CD4-positive, alpha-beta T cell treated with Interleukin-17A for 4 hours (primary cell): ENCODE measurements at places on chromosomes 16 and 17.

- DNase-seq: no peak
These were observed 25.8 kb upstream of the SRSF1 start for GRCh38 chr17:58032691-58033415.

- no peak for DNase-seq
These were observed 143.3 kb upstream of the ANKFN1 start for GRCh38 chr17:56009795-56010651.

- no peak for DNase-seq
These were observed 4.3 kb upstream of the SYNGR2 start for GRCh38 chr17:78163881-78164747.

DNA sequence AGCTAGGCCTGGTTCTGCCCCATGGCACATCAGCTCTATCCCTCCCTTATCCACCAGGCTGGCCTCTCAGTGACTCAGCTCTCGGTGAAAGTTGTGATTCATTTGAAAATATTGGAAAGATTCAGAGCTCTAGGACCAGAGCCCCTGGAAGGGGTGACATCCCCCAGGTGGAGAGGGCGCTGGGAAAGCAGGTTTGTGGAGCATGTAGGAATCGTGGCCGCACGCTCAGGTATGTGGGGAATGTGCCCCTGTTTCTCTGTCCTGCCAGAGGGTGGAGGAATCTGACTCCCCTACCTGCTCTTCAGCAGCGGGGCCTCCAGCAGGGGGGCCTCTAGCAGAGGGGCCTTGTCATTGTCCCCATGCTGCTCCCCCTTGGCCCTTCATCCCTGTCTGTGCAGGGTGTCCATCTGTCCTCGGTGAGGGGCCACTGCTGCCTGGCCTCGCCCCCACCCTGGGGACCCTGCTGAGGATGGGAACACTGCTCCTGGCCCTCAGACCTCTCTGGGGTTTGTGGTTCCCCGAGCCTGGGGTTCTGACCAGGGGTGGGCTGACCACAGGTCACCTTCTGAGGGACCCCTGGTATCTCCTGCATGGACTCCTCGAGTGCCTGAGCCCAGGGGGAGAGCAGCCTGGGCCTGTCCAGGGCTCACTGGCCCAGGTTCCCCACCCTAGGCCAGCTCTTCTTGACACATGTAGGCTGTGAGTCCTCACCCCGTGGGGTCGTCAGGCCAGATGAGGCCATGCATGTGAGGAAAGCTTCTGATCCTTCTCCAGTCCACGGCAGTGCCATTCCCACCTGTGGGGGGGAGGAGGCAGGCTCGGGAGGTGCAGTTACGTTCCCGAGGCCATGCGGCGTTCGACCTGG is 47.5 kb downstream of the NT5M start:
- DNase-seq: no peak

- no peak for DNase-seq
These were observed 754.6 kb upstream of the EEF2KMT start for GRCh38 chr16:5852151-5852550.

- no peak for DNase-seq
These were observed 2252.5 kb downstream of the TP53TG3F start for GRCh38 chr16:35711958-35712357.

DNA sequence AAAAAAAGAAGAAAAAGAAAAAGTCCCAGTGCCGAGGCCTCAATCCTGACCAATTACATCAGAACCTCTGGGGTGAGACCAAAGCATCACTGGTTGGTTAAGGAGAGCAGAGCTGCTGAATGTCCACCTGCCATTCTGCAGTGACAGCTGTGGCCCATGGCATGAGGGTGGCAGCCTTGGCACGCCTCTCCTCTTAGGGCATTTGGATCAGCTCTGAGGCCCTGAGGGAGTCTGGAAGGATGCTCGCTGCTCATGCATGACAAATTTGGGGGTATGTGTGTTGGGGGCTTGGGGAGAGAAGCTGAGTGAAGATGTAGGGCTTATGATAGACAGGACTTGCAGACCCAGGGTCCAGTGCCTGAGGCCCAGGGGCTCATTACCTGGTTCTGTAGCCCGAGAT is 26.3 kb downstream of the MYLK3 start:
- no peak for DNase-seq

DNA sequence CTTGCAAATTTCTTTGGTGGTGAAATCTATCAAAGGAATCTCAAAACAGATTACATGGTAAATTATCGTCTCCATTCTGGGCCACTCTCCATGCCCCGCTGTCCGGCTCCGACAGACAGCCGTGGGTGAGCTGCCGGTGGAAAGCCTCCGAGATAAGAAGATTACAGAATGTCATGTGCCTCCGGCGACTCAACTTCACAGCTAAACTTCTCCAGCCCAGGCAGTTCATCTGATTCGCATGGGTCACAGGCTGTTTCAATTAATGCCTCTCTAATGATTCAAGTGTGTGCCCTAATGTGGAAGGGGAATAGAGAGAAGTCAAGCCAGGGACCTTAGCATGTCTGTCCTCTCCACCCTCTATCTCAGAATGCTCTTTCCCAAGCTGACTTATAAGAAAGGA is 520.8 kb upstream of the ZFHX3 start:
- no peak for DNase-seq

DNA sequence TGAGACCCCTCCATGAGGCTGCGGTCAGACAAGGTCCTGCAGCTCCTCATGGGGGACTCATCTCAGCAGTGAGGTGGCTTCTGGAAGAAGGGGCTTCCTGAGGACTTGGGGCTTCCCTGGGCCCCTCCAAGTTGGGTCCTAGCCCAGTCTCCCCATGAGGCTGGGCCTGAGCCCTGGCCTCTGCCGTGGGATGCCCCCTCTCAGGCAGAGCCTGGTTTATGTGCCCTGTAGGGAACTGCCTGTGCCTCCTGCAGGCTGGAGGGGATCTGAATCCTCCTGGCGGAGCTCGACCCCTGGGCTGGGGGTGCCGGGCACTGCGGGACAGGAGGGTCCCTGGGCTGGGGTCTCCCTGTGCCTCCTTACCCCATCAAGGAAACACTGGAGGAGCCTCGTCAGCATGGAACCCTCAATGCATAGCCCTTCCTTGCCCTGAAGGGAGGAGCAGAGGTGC is 45.8 kb downstream of the TNFRSF13B start:
- no peak for DNase-seq

- no peak for DNase-seq
These were observed 25.4 kb downstream of the SMTNL2 start for GRCh38 chr17:4609761-4610160.

DNA sequence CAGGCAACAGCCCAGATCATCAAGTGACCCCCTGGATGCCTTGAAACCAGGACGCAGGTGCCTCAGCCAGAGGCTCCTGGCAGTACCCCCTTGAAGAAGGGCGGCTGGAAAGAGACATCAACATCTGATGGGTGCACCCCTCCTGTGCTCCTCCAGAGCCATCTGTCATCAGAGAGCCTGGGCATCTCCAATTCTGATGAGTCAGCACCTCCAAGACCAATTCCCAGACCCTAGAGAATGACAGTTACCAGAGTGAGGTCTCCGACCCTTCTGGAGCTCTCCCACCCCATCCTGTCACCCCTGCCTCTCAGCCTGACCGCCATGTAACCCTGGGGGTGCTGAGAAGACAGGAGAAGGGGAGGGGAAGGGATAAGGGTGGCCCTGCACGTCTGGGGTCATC is 433.7 kb downstream of the SOX9 start:
- no peak for DNase-seq

- DNase-seq: no peak
These were observed 6.5 kb upstream of the CCL2 start for GRCh38 chr17:34248511-34249024.

- no peak for DNase-seq
These were observed 317.2 kb upstream of the MYOCD start for GRCh38 chr17:12348476-12348875.

GRCh38 chr17:1555651-1556471 is 6.7 kb downstream of the PITPNA start:
- DNase-seq: no peak

- peak; percentile 67 for DNase-seq
These were observed 21.4 kb downstream of the ALOX15B start for GRCh38 chr17:8060274-8060673.

DNA sequence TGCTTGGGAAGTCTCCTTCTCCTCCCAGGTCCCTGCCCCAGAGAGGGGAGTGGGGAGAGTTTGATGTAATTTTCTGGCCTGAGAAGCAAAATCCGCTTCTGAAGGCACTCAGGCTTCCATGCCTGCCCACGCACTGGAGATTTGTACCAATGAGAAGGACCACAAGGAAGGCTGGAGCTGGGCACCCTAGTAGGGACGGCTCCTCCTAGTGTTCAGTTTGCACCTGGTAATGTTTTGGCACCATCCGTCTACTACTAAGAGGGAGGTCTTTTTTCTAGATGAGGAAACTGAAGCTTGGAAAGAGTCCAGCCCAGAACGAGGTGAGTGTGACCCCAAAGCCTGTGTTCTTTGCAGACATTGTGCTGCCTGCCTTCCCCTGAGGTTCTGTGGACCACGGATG is 83.6 kb upstream of the NLRP1 start:
- DNase-seq: no peak

- DNase-seq: no peak
These were observed 215.6 kb upstream of the MAF start for GRCh38 chr16:79816081-79816497.

GRCh38 chr16:17496891-17497290 is 26.1 kb upstream of the XYLT1 start:
- DNase-seq: no peak

DNA sequence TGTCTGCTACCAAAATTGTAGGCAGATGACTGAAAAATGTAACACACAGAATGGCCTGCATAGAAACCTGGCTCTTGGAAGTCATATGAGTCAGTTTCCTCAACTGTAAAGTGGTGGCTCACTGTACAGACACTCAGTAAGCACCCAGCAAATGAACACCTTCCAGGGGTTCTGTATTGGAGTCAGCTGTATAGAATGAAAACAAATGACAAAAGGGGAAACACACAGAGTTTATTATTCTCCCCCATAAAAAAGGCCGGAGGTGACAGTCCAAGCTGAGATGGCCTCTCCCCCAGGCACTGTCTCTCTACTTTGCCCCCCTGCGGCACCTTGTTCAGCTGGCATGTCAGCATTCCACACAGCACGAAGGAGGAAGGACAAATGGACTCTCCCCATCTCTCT is 6.2 kb upstream of the MEOX1 start:
- DNase-seq: no peak

GRCh38 chr17:740240-741017 is 8.0 kb downstream of the TLCD3A start:
- peak; percentile 18 for DNase-seq

- DNase-seq: no peak
These were observed 57.9 kb downstream of the PHKB start for GRCh38 chr16:47519037-47519436.

DNA sequence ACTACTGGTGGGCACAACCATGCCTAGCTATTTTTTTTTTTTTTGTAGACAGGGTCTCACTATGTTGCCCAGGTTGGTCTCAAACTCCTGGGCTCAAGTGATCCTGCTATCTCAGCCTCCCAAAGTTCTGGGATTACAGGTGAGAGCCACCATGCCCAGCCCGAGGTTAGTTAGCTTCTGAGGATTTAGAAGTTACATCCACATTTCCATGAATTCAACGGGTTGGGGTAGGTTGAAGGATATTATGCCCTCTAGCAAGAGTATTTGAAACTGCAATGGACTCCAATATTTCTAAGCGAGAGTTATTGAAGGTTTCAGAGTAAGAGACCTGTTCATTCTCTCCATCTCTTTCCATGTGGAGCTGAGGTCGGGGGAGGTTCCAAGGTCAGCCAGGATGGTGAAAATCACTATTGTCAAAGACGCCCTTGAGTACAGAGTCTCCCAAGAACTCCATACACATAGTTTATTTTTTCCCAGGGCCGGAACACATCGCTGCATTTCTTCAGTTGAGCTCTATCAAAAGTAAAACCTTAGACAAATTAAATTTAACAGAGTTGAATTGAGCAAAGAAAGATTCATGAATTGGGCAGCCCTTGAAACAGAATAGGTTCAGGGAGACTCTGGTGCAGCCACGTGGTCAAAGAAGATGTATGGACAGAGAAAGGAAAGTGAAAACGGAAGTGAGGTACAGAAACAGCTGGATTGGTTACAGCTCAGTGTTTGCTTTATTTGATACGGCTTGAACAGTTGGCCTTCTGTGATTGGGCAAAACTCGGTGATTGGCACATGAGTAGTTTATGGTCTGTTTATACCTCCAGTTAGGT is 19.0 kb upstream of the ITPRIPL2 start:
- no peak for DNase-seq

- no peak for DNase-seq
These were observed 94.5 kb upstream of the WSCD1 start for GRCh38 chr17:5975661-5976060.

DNA sequence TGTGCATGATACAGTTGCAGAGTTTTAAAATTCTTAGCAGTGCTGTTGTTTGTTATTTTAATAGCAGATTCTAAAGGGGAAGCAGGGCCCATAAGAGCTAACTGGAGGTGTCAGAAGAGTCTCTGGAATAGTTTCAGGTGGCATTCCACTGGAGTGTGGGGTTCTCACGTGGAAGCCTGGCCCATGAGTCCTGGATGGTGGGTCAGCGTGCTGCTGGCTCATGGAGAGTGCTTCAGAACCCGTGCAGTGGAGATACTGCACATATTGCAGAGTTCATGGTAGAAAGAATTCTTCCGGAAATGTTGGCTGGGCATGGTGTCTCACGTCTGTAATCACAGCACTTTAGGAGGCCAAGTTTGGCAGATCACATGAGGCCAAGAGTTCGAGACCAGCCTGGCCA is 43.9 kb downstream of the B9D1 start:
- DNase-seq: no peak

DNA sequence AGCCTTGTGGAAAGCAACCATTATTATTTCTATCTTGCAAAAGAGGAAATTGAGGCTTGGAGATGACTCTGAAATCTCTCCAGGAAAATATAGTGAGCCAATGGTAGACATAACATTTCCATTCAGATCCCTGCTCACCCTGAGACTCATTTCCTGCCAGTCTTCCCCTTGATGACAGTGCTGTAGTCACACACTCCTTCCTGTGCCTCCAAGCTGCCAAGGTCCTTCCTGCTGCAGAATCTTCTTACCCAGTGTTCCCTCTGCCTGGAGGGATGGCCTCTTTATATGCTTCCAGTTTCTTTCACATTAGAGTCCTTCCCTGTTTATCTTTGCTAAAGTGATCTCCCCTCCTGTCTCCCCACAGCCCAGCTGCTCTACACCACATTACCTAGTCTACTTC is 648.1 kb downstream of the TOX3 start:
- no peak for DNase-seq

- DNase-seq: no peak
These were observed 12.7 kb downstream of the MMP15 start for GRCh38 chr16:58038219-58038641.

GRCh38 chr16:89374393-89374960 is 115.9 kb downstream of the ANKRD11 start:
- no peak for DNase-seq

DNA sequence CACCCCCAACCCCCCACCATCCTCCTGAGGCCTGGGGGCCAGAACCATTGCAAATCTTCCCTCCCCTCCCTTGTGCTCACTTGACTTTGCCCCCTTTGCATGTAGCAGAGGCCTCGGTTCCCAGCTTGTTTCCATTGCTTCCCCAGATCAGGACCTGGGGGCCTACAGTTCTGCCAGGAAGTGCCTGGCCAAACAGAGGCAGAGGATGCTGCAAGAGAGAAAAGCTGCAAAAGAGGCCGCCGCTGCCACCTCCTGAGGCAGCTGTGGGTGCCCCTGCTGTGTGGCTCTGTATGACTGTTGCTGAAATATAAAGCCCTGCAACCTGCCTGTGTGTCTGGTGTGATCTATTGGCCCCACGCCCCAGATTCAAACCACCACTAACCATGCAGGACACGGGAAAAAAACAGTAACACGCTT is 2.3 kb downstream of the NDUFB10 start:
- no peak for DNase-seq

- no peak for DNase-seq
These were observed 13.4 kb upstream of the KCNG4 start for GRCh38 chr16:84253173-84253572.

- no peak for DNase-seq
These were observed 1144.4 kb upstream of the GOT2 start for GRCh38 chr16:59878479-59878878.
